Common myeloid progenitor, CD34-positive (primary cell): ENCODE measurements at places on chromosomes 1 and 21.

DNA sequence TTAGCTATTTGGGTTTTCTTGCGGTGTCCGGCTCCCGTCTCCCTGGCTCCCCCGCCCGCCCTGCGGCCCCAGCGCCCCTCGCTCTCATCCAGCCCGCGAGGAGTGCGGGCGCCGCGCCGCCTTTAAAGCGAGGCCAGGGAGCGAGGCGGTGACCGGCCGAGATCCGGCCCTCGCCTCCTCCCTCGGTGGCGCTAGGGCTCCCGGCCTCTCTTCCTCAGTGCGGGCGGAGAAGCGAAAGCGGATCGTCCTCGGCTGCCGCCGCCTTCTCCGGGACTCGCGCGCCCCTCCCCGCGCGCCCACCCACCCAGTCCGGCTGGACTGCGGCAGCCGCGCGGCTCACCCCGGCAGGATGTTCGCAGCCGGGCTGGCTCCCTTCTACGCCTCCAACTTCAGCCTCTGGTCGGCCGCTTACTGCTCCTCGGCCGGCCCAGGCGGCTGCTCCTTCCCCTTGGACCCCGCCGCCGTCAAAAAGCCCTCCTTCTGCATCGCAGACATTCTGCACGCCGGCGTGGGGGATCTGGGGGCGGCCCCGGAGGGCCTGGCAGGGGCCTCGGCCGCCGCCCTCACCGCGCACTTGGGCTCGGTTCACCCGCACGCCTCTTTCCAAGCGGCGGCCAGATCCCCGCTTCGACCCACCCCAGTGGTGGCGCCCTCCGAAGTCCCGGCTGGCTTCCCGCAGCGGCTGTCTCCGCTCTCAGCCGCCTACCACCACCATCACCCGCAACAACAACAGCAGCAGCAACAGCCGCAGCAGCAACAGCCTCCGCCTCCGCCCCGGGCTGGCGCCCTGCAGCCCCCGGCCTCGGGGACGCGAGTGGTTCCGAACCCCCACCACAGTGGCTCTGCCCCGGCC lies 492 bp downstream of the HLX start:
- DNase-seq, result peak; percentile 66

GRCh38 chr1:217117973-217118465 lies 394.8 kb upstream of the ESRRG start:
- no peak for DNase-seq

GRCh38 chr1:225559326-225559725 lies 93.6 kb downstream of the ENAH start:
- no peak for DNase-seq

GRCh38 chr1:119323216-119323982 lies 45.2 kb upstream of the HAO2 start:
- DNase-seq, result peak; percentile 57

- no peak for DNase-seq
These were observed 392.5 kb downstream of the PBX1 start for GRCh38 chr1:164951508-164951907.

GRCh38 chr1:19476450-19477190 lies 8.7 kb downstream of the CAPZB start:
- DNase-seq, result peak; percentile 97

GRCh38 chr1:100722221-100722620 lies 2.7 kb downstream of the VCAM1 start:
- DNase-seq, result no peak

- peak; percentile 2 for DNase-seq
These were observed 64.1 kb upstream of the RNPC3 start for GRCh38 chr1:103461161-103462105.

- no peak for DNase-seq
These were observed 20.1 kb upstream of the COG2 start for GRCh38 chr1:230622151-230622550.

DNA sequence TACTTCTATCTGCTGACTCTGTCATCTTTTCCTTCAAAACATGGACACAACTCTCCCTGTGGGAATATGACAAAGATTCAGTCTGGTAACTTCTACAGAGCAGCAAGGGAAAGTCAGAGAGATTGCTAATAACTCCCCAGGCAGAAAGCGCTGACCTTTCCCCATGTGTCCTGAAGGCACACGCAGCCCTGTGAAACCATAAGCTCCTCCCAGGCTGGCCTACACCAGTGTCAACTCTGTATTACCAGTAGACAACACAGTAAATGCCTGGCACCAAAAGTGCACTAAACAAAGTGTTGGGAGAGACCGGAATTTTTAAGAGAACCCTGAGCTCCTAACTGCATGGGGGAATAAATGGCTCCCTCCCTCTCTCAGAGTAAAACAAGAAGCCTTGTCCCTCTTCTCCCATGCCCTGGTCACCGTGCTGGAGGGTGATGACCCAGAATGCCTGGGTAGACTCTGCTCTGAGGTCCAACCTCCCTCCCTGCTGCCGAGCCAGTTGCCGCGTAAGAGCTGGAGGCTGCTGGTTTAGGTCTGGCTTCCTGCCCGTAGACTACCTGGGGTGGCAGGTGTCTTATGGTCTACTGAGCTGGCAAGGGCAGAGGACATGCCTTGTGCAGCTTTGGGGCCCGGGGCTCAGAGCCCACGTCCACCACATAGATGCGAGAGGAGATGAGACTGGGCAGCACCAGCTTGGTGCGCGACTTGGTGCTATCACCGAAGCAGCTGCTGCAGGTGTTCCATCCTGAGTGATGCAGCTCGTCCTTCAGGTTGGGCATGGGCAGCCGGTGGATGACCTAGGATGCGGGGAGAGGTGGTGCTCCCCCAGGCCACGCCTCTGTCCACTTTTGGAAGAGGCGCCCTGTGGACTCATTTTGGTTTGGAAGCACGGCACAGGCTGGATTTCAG lies 3.9 kb downstream of the SELENBP1 start:
- no peak for DNase-seq

GRCh38 chr1:31101147-31101502 lies 35.6 kb upstream of the PUM1 start:
- no peak for DNase-seq

DNA sequence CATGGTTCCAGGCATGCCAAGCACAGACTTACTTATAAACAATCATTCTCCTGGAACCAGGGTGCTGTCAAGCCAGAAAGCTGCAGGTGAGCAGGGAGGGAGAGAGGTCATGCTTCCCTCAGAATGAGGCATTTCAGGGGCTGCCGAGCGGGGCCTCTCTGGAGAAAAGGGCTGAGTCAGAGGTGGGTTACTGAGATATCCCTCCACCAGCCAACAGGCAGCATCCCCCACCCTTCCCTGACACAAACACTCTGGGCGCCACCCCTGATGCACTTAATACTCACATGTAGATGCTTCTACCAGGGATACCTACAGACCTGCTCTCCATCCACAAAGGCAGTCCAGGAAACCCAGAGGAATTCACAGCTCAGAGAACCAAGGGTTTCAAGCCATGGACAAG lies 13.1 kb downstream of the STK40 start:
- DNase-seq, result peak; percentile 71

- DNase-seq, result peak; percentile 73
These were observed 30.9 kb downstream of the ERG start for GRCh38 chr21:38467374-38467773.

- DNase-seq, result no peak
These were observed 77.7 kb downstream of the ST6GALNAC5 start for GRCh38 chr1:76944942-76945341.

DNA sequence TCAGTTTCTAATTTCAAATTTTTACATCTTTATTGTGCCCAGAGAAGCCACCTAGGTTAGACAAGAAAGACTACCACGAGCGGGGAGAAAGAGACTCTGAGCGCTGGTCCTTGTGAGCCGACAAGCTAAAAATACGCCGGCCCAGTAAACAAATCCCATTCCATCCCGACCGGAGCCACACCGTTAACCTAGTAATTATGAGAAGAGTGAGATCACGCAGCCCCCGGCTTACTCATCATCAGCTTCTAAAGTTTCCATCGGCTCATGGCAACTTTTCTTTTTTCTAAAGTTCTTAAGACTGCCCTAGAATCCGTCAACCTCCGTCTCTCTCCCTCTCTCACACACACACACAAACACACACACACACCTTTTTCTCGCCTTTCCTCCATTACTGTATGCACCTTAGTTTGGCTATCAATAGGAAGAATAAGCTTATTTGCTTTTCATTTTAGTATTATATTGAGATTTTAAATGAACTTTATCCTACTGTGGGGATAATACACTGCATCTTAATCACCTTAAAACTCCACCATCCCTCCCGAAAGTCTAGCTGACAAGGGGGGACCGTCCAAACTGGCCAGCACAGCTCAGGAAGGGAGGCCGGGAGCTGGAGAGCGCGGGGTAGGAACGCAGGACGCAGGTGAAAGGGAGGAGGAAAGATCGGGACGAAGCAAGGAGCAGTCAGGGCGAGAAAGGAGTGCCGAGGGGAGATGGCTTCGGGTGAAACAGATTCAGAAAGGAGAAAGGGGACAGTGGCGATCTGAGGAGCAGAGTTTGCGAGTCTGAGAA lies 728 bp downstream of the OTUD7B start:
- DNase-seq, result peak; percentile 65

GRCh38 chr1:223760833-223761232 lies 48.5 kb downstream of the CAPN2 start:
- no peak for DNase-seq

- DNase-seq, result no peak
These were observed 277.8 kb downstream of the LTN1 start for GRCh38 chr21:28714777-28715464.

- DNase-seq, result no peak
These were observed 24.2 kb downstream of the NCF2 start for GRCh38 chr1:183566026-183566425.

- DNase-seq, result no peak
These were observed 26.2 kb upstream of the EPHA2 start for GRCh38 chr1:16181887-16182719.

DNA sequence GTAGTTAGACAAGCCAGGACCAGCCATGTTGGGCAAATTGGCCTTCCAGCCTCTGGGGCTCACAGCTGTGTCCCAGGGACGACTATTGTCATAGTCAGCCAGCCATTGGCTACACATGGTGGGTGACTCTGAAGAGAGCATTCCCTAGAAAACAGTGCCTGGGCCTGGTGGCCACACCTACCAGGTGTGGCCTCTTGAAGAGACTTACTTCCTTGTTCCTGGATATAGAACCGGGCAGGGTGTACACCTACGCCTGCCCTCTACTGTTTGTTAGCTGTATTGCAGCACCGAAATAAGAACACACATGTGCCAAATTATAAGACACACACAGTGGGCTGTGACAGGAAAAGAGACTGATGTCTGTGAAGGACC lies 134.6 kb upstream of the ARHGEF16 start:
- peak; percentile 85 for DNase-seq

GRCh38 chr1:78840453-78841271 lies 165.9 kb downstream of the ADGRL4 start:
- DNase-seq, result peak; percentile 50

GRCh38 chr1:230263568-230264195 lies 162.4 kb downstream of the PGBD5 start:
- DNase-seq, result no peak

GRCh38 chr1:212944229-212944901 lies 6.0 kb upstream of the VASH2 start:
- DNase-seq, result no peak

DNA sequence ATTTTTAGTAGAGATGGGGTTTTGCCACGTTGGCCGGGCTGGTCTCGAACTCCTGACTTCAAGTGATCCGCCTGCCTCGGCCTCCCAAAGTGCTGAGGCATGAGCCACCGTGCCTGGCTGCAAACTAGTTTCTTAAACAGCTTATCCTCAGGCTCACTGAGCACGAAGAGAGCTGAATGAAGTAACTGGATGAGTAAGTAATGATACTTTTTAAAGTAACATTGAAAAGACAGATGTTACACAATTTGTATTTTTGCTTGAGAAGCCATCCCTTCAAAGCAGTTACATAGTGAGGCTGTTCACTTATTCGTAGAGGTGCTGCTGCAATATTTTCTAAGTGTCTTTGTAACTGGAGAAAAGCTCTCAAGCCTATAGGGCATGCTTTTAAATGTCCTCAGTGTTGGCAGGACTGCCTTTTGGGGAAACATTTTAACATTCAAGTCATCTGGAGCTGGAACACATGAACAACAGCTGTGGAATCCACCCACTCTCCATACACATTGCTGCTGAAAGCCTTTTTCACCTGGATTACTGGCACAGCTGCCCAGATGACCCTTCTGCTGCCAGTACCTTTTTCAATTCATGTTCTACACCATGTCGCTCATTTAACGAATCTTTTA lies 2.7 kb upstream of the YBX1 start:
- no peak for DNase-seq

DNA sequence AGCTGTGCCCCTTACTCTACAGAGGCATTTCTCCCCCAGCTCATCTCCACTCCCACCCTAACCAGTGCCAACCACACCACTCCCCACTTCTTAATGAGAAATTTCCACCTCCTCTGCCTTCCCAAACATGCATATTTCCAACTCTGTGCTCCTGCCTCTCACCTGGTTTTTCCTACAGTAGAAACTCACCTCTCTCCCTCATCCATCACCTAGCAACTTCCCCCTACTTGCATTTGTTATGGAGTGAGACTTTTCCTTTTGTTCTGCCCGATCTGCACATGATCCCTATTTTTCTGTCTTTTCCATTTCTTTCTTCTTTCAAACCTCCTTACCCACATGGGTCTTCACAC lies 11.9 kb downstream of the RGS8 start:
- no peak for DNase-seq

- DNase-seq, result no peak
These were observed 32.9 kb downstream of the COL11A1 start for GRCh38 chr1:103075316-103076000.

GRCh38 chr1:29144178-29144577 lies 20.5 kb upstream of the TMEM200B start:
- no peak for DNase-seq

- DNase-seq, result no peak
These were observed 43.9 kb downstream of the SKI start for GRCh38 chr1:2271841-2272655.

DNA sequence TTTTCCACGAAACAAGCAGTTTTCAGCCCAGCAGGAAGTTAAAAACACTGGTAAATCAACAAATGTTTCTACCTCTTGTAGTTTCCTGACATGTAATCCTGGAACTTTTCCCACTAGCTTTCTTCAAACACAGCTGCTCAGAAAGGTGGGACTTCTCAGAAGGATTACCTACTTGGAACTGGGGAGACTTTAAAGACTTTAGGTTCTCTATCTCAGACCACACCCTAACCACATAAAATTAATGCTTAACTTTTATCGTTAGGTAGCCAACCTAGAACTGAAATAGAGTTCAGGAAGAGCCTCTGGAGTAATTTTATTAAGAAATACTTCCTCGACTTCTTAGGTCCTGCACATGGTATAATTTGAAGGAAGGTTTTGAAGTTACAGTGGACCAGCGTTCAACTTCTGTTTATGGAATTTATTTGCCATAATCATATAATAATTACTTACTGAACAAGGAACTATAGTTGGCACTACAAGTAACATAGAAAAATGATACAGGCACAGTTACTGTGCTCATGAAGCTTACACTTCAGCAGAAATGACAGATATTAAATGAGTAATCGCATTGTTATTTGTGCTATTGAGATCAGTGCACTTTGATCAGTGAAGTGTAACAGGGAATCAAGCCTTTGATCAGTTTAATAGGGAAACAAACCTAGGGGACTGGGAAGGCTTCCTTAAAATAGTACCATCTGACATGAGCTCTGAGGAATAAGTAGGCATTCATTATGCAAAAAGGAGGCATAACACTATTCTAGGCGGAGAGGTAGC lies at the start of gene BCL2L15:
Gene BCL2L15, minus strand, starts transcription at position 180 of the 774 bp plus-strand sequence. CDS start 206 bp downstream, outside the sequence.
- DNase-seq, result no peak

DNA sequence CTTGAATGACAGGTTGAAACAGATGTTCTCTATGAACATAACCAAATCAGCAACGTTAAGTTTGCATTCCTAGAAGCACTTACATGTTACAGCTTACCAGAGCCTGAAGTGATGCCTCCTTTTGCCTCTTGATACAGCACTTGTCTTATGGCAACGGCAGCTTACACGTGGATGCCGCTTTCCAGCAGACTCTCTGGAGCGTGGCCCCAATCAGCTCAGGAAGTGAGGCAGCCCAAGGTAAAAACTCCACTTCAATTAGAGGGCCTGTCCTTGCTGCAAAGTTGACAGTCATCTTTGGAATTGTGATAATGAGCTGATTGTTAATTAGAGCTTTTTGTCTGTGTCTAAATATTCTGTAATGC lies 345.1 kb downstream of the RYR2 start:
- no peak for DNase-seq
